ENCODE measurements at places on chromosomes 11 and 22.

- DNase-seq, result no peak
Observed at GRCh38 chr22:46049726-46050450, 72.9 kb upstream of the WNT7B start.

- peak; percentile 35 for DNase-seq
Observed at GRCh38 chr11:16184588-16184987, 171.8 kb downstream of the SOX6 start.

- DNase-seq, result no peak
Observed at GRCh38 chr11:69915151-69915500, 95.9 kb upstream of the FGF3 start.

GRCh38 chr22:45551310-45552016 is 48.8 kb downstream of the FBLN1 start:
- DNase-seq, result no peak

- no peak for DNase-seq
Observed at GRCh38 chr11:33935461-33936456, 43.9 kb upstream of the LMO2 start.

- no peak for DNase-seq
Observed at GRCh38 chr22:25062386-25063085, 110.0 kb downstream of the KIAA1671 start.

DNA sequence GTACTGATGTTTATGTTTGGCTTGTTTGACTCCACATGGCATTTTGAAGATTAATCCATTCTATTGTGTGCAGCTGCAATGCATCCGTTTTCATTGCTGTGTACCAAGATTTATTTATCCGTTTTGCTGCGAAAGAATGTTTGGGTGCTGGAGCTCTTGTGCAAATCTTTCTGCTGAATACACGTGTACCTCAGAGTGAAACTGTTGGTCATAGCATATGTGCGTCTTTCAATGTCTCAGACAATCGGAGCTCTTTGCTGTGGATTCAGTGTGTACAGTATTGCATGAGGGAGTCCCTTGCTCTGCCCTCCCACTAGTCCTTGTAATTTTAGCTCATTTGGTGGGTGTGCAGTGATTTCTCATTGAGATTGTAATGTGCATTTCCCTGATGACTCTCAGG is 545.4 kb downstream of the TBC1D22A start:
- DNase-seq, result no peak

GRCh38 chr22:27896245-27896644 is 22.8 kb downstream of the PITPNB start:
- no peak for DNase-seq

DNA sequence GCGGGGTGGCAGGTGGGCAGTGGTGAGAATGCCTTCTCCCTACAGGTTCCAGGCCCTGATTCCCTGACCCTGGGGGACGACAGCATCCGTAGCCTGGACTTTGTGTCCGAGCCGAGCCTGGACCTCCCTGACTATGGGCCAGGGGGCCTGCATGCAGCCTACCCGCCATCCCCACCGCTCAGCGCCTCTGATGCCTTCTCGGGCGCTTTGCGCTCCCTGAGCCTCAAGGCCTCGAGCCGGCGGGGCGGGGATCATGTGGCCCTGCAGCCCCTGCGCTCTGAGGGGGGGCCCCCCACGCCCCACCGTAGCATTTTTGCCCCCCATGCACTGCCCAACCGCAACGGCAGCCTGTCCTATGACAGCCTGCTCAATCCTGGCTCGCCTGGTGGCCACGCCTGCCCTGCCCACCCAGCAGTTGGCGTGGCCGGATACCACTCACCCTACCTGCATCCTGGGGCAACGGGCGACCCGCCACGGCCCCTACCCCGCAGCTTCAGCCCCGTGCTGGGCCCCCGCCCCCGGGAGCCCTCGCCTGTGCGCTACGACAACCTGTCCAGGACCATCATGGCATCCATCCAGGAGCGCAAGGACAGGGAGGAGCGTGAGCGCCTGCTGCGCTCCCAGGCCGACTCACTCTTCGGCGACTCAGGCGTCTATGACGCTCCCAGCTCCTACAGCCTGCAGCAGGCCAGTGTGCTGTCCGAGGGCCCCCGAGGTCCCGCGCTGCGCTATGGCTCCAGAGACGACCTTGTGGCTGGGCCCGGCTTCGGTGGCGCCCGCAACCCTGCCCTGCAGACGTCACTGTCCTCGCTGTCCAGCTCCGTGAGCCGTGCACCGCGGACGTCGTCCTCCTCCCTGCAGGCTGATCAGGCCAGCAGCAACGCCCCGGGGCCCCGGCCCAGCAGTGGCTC is 7.9 kb downstream of the CCDC188 start:
- no peak for DNase-seq

DNA sequence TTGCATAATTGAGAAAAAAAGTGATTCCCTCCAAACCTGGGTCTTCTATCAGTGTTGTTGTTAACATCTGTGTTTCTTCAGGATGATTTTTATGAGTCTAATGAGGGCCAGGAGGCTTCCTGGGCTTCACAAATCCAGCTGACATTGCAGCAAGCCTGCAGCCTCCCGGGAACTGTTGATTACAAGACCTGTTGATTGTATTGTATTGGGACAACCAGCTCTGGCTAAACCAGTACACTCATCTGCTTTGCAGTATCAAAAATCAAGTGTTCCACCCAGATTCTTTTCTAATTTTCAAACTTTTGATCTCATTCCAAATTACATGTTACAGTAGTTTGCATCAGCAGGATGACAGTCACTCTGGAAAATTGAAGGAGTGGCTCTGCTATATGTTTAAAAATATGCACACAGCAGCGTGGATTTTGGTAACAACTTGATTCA is 16.1 kb upstream of the PRSS23 start:
- no peak for DNase-seq

GRCh38 chr11:94100253-94100652 is 28.4 kb upstream of the PANX1 start:
- DNase-seq, result no peak

DNA sequence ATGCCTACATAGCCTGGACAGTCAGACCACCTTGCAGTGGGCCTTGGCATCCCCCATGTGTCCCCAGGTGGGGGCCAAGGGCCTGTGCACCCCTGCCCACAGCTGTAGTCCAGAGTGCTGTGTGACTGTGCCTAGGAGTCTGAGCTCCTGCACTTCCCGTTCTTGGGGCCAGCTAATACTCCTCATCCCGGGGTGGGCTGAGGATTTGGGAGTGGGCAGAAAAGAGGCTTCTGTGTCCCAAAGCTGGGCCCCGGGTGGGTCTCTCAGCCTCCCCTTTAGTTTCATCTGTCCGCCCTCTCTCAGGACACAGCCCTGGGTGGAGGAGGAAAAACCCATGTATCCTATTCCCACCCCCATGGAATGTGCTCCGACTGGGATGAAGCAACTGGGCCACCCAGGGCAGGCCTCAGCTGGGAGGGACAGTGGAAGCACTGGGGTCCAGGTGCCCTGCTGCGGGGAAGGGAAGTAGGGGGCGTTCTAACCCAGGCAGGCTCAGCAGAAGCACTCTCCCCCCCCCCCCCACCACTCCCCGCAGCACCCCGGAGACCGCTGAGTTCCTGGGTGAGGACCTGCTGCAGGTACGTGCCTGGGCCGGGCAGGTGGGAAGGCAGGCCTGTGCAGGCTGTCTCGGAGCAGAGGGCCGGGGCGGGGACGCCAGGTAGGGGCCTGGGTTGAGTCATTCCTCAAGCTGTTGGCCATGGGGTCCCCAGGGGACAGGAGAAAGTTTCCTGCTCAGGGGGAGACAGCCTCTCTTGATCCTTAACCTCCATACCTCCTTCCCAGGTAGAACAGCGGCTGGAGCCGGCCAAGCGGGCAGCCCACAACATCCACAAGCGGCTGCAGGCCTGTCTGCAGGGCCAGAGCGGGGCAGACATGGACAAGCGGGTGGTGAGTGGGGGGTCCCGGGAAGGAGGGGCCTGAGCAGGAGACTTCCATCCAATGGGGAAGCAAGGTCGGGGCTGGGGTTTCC is 1.4 kb downstream of the SH3BP1 start:
- DNase-seq, result no peak

DNA sequence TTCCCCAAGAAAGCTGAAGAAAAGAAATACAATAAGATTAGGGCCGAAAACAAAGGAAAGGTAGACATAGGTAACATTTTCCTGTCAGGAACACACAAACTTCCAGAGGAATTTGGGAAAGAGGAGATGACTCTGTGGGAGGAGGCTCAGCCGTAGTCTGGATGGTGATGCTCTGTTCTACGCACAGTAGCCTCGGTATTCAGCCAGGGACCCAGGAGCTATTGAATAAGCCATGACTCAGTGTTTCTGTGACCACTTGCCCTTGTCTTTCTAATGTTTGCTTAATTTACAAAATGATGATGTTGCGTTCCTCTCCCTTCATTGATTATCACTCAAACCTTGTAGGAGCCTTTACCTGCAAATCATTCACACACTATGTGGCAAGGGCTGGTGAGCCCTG is 745.0 kb downstream of the NTM start:
- DNase-seq, result no peak

DNA sequence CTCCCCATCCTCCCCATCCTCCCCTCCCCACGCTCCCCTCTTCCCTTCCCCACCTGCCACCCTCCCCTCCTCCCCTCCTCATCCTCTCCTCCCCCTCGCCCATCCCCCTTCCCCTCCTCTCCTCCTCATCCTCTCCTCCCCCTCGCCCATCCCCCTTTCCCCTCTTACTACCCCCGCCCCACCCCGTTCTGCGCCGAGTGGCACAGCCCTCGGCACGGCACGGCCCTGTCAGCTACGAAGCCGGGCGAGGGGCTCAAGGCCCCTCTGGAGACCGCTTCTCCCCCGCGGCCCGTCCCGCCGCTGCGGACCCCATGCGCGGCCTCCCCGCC is 449.9 kb downstream of the OPCML start:
- DNase-seq, result peak; percentile 25

DNA sequence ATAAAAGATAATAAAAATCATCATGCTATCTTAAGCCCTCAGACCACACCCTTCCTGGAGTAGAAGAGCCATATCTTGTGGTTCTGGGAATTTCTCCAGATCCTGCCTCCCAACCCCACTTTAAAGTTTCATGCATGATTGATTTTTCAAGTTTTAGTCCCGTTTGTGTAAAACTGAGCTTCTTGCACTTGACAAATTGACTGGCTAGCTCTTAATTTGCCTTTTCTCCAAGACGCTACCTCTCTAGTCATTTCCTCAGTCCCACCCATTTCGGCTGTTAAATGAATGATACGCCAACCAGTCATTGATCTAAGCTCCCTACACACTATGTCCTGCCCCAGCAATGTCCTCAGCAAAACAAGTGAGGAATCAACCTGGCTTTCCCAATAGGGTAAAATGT is 71.8 kb upstream of the TEAD1 start:
- no peak for DNase-seq

DNA sequence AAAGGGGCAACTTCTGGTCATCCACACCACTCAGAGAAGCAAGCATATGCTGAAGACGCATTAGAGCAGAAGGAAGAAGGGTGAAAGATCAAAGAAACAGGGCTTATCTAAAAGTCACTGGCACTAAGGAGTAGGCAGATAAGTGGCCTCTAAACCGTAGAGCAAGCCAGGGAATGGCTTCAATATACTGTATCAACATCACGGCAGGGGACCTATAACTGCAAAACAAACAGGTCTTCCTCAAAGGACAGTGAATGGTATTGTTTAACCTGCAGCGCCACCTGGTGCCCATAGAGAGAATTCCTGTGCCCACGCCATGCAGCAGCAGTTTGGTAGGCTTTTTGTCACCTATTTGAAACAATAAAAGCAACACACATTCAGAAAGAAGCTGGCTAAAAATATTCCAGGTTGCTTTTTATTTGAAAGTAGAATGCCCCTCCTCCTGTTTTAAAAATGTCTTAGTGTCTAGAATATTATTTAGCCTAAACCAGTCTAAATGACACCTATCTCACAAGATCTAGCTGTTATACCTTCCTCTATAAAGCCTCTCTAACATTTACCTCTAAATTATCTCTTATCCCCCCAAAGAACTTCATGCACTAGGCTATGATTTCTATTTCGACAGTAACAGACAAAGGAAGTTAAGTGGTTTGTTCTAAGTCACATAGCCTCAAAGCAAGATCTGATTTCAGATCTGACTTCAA is 21.8 kb downstream of the SNX19 start:
- DNase-seq, result peak; percentile 74

- DNase-seq, result no peak
Observed at GRCh38 chr22:29380032-29380781, 8.2 kb downstream of the AP1B1 start.

GRCh38 chr22:27776650-27776958 is 25.0 kb downstream of the MN1 start:
- DNase-seq, result no peak

- no peak for DNase-seq
Observed at GRCh38 chr22:26463101-26463661, 20.4 kb downstream of the HPS4 start.

DNA sequence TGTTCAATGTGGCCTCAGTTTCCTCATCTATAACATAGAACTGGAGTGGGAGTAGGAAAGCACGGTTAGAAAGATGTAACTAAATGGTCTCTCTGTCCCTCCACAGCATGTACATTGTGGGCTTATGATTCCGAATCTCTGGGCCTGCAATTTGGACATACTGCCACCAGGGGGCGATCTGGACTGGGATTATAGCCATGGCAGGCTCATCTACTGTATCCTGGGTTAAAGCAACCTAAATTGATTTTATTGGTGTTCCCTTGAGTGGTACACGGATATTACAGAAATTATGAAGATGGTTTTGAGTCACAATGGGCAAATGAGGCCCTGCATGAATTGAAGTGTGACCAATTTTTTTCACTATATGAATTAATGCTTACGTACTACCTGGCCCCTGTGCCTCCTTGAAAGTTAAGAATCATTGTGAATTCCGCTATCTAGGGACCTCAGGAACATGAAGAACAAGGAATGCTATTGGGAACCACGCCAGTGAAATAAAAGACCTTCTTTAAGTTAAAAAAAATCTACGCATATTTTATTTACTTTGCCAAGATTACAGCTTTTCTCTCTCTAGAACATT is 32.9 kb downstream of the TST start:
- DNase-seq, result no peak

- DNase-seq, result no peak
Observed at GRCh38 chr22:19533049-19533626, 8.9 kb upstream of the CLDN5 start.

GRCh38 chr22:46902998-46903916 is 140.8 kb downstream of the TBC1D22A start:
- DNase-seq, result no peak

DNA sequence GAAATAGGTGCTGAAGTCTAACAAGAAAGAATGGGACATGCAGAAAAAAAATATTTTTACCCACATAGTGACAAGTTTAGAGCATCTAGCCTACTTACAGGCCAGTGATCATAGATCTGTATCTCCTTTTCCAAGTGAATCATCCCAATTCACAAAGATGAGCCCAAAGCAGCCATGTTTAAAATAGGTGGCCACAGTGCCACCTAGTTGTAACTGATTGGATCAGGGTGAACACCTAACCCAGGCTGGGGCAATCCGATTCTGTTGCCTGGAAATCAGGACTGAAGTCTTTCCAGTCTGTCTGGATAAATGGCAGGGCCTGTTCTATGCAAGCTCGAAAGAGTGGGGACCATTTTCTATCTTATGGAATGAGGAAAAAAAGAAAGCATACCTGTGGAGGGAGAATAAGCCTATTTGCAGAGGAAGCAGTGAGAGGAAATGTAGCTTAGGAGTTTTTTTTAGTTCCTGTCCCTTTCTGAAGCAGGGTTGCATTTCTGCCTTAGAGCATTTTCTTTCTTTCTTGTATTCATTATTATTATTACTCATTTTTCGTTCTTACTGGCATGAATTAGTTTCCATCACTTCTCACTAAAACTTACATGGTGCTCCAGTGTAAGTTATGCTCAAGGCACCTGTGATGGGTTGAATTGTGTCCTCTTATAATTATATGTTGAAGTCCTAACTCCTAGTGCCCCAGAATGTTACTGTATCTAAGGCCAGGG is 113.2 kb upstream of the RAG2 start:
- peak; percentile 15 for DNase-seq
